ENCODE measurements at places on chromosomes 12 and 14.

- peak; percentile 38 for DNase-seq
These were observed 60.3 kb downstream of the KLRG1 start for GRCh38 chr12:9049520-9050133.

- DNase-seq: no peak
These were observed 20.4 kb downstream of the ABHD12B start for GRCh38 chr14:50892255-50892654.

DNA sequence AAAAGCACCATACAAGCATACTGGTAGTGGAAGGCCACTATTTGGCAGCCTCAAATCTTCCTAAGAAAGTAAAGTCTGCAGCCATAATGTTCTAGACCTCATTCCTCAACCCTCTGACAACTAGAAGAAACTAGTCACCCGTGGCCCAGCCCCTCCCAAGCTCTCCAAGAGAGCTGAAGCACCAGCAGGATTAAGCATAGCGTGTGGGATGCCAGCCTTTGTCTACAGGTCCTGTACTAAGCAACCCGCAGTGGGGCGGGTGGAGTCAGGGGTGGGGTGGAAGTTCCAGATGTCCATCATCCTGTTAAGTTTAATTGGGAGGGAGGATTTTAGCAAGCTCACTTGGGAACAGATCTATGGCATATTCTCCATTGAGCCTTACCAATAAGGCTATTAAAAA lies 14.2 kb downstream of the SLC11A2 start:
- DNase-seq: no peak

DNA sequence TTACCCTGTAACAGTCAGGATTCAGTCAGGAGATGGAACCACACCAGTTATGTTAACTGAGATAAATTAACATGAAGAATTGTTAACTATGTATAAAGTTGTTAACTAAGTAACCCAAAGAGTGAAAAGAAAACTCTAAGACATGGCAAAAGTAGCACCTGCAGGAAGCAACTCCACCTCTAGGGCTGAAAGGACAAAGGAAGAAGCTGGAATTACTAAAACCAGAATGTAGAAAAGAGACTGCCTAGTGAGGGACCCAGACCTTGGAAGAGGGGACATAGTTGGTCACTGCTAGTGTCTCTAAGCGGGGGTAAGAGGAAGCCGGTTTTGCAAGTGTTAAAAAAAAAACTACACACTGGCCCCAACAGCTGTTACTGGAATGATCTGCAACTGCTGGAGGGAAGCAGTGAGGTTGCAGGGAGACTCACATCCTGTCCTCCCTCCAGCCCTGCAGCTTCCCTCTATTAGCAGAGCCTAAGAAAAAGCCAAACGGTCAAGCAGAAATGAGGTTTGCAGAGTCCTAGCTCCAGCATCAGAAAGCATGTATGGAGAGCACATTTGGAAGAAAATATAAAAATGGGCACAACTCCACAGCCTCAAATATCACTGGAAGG lies 39.8 kb downstream of the GPR135 start:
- DNase-seq: no peak

DNA sequence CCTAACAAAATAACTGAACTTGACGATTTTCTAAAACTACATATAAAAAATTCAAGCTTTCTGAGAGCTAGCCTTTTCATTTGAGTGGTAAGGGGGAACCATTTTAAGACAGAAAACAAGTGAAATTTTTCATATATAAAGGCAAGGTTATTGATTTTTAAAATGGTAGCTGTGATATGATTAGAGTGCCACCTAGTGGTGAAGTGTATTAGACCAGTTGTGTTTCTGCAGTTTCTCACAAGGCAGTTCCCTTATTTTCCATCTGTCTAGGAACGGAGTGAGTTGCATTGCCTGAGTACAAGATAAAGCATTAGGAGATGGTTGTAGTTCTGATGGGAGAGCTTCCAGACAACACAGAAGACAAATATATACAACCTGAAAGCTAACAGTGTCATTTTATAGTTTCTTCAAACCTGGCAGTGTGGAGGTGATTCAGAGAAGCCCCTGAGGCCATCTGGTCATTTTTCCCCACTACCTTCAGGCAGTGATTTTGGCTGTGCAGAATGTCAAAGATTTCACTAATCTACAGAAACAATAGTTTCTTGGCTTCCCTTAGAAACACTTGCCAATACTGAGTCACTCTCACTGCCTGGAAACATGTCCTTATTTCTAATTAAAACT lies 180.8 kb downstream of the C12orf50 start:
- DNase-seq: peak; percentile 62

DNA sequence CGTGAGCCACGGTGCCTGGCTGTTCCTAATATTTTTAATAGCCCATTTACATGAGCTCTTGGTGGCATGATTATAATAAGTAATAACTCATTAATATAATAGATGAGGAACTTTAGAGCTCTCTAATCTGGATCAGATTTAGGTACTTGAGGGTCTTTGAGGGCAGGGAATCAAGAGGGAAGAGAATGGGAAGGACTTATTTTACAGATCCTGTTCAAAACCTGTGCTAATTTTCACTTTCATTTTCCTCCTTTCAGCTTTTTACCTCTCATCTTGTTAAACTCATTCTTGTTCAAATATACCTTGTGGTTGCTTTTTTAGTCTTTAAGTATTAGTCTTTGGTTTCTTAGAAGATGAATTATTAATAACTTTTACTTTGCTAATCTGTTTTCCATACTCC lies 5.6 kb downstream of the NECAP1 start:
- DNase-seq: no peak

GRCh38 chr14:101058571-101058970 lies 155.0 kb upstream of the RTL1 start:
- no peak for DNase-seq

GRCh38 chr12:117738233-117738632 lies 230.6 kb downstream of the KSR2 start:
- no peak for DNase-seq

DNA sequence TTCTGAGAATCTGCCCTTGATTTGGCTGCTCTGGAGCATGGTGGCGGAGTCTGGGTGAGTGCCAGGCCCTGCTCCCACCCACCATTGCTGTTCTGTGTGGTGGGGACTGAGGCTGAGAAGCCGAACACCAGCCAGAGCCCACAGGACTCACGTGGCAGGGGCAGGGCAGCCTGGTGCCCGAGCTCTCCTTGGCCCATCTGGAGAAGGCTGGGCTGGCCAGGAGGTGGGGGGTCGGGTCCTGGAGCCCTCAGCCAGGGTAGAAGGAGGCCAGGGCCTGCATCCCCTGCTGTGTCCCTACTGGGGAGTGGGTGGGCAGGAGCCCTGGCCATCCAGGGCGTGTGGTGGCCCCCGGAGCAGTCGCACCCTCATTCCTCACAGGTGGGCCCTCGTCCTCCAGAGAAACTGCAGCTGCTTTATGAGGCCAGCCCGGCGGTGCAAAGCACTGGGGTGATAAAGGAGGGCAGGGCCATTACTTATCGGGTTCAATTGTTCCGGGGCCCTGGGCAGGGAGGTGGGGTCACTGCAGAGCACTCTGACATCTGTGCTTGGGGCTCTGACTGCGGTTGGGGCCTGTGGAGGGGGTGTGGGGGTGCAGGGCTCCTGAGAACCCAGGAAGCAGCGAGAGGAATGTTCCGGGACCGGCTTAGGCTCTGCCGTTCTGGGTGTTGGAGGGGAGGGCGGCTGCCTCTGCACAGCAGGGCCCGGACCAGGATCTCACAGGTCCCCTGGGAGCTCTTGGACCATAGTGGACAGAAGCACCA lies 217.5 kb upstream of the C14orf180 start:
- no peak for DNase-seq

DNA sequence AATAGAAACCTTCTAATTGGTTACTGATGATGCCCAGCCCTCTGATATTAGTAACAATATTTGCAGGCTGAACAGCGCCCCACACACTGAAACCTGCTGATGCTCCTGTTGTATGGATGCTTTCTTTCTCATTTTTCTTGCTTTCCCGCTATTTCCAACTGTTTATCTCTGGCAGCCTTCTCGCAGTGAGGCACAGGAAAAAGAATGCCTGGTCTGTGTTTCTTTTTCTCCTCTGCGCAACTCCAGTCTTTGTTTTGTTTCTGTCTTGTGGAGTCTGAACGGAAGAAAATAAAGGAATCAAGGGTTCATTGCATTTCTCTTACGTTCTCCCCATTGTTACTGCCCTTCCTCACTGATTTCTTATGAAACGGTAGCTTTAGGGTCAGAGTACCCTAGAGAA lies 451.2 kb downstream of the EGLN3 start:
- DNase-seq: no peak

DNA sequence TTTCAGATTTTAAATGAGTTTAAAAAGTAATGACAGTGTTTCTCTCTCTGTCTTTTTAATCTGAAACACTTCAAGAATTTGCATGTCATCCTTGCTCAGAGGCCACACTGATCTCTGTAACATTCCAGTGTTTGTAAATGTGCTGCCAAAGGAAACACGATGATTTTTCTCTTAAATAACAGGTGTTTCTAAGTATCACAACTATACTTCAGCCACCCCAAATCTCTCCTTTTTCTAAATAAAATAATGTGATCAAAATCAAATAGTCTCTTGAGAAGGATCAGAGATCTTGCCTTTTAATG lies 3.3 kb upstream of the GALC start:
- DNase-seq: no peak

- DNase-seq: no peak
These were observed 646 bp downstream of the ST8SIA1 start for GRCh38 chr12:22333713-22334409.

GRCh38 chr14:74501135-74501614 lies 7.6 kb downstream of the ISCA2 start:
- DNase-seq: peak; percentile 56

DNA sequence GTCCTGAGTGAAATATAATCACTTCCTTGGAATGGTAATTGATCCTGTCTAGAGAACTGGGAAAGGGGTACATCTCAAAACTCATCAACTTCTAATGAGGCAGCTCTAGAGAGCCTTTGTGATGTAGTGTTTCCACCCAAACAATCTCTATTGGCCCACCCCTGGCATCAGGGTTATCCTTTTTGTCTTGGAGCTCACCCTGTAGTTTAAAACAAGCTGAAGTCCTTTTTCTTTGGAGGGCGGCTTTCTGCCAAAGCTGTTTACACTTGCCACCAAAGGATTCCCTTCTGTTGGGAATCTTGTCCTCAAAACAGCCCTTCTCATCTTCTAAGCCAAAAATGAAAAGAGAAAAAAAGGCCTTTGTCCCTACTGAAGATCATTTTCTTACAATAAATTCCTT lies 60.6 kb upstream of the GTF2A1 start:
- DNase-seq: no peak

DNA sequence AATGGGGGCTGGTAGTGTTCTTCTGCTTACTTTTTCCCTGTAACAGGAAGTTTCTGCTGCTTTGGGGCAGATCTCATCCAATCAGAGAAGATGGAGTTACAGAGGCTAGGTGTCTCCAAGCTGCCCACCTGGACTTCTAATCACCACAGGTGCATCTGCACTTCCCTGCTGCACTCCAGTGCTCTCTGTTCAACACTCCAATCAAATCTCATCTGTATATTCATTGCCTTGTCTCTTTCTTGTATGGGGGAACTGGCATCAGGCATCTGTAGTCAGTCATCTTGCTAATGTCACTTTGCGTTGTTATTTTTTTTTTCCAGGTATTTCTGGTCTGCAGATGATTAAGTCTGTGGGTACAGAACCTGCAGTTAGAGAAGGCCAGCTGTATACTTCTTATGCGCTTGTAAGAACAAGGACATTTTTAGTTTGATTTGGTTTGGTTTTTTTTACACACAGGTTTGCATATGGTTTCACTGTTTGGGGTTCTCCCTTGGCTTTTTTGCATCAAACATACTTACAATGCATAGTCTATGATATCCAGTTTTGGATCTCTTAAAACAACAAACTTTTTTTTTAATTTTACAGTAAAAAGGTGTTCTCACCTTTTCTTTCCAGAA lies 116.0 kb downstream of the METTL25 start:
- DNase-seq: no peak

DNA sequence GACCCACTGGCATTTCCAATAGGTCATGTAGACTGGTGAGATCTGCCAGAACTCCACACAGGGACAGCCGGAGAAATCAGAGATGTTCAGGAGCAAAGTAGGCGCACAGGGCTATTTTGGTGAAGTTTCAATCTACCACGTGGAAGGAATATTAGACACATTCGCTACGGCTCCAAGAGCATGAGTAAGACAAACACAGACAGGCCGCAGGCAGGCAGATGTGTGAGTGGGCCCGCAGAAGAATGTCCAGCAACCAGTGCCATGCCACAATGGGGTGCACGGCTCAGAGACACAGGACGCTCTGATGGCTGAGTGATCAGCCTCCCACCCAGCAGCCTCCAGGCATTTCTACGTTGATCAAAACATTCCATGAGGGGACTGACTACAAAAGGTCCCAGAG lies 10.4 kb downstream of the SLC15A4 start:
- no peak for DNase-seq

- no peak for DNase-seq
These were observed 8.7 kb downstream of the CFAP251 start for GRCh38 chr12:121926874-121927706.

GRCh38 chr14:94372021-94372605 lies 16.3 kb downstream of the SERPINA1 start:
- DNase-seq: no peak

DNA sequence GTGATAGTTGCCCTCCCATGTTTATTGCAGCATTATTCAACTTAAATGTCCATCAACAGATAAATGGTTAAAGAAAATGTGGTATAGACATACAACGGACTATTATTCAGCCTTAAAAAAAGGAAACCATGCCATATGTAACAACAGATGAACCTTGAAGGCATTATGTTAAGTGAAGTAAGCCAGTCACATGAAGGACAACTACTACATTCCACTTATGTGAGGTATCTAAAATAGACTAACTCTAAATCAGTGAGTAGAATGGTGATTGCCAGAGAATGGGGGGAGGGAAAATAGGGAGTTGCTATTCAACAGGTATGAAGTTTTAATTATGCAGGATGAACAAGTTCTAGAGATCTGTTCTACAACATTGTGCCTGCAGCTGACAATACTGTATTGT lies 10.1 kb downstream of the PCNX4 start:
- DNase-seq: no peak

DNA sequence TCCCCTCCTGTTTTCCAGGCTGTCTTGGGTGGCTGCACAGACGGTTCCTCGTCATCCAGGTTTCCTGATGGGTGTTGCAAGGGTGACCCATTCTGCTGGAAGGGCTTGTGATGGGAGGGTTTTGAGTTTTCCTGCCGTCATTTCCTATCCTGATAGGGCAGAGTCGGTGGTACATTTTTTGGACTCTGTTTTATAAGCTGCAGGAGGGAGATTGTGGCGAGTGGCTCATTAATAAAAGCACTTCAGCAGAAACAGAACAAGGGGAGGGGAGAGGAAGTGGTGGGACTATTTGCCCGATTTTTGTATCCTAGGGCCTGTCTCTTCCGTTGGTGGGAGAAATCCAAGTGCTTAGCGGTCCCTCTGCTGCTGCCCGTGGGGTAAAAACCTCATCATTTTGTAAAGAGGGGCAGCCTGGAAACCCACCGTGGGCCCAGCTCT lies 40.0 kb downstream of the TSPAN9 start:
- no peak for DNase-seq

DNA sequence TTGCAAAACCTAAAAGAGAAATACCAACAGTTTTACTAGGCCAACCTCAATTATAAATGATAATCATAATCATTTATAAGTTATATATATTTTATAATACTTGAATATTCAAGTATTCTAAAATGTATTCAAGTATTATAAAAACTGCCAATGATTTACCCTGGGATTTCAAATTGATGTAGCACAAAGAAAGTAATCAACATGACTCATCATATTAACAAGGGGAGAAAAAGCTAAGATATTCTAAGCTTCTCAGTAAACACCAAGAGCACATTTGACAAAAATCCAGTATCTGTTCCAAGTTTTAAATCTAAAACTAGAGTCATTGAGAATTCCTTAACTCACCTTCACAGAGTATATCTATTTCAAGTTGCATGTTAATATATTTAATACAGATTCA lies 56.1 kb downstream of the CAPZA3 start:
- DNase-seq: no peak
